CD8-positive, alpha-beta memory T cell (primary cell): ENCODE measurements at places on chromosomes 16 and 17.

- no peak overlapping the region for H3K4me3 ChIP-seq
- H3K36me3 ChIP-seq = no peaks in the 10 kb centered on the region
- no peak for DNase-seq
- H3K4me1 ChIP-seq = peaks cover 12% of the 10 kb centered on the region
Observed at GRCh38 chr17:79923974-79924638, 84.9 kb upstream of the CBX4 start.

GRCh38 chr16:68506331-68507053, 32.6 kb upstream of the ZFP90 start:
- H3K27me3 ChIP-seq = no peaks in the 10 kb centered on the region
- no peaks in the 10 kb centered on the region for H3K36me3 ChIP-seq
- H3K27ac ChIP-seq = no peak overlapping the region
- no peak overlapping the region for H3K4me3 ChIP-seq
- H3K4me1 ChIP-seq = peaks cover 4% of the 10 kb centered on the region

DNA sequence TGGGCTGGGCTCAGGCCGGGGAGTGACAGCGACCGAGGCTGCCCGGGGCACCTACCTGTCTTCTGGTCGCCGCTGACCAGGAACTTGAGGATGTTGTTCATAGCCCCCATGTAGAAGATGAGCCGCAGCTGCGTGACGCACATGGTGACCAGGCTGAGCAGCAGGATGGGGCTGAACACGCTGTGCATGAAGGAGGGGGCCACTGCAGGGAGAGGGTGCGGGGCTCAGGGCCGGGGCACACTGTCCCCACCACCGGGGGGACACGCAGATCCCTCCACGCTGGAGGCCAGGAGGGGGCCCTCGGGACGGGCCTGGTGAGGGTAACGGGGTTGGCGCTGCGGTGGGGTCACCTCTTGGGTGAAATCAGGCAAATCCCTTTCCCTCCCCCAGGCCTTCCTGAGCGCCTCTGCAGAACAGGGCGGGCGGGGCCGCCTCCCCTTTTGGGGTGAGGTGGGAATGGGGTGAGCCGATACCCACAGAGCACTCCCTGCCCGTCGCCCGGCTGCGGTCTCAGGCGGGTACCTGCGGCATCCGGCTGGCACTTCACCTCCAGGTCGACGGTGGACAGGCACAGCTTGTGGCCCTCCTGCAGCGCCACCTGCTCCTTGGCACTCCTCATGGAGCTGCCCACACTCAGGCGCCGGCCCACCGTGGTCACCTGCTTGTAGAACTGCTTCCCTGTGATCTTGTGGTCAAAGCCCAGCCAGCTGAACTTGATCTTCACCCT, 28.3 kb upstream of the PITPNA start:
- H3K4me1 ChIP-seq = no peaks in the 10 kb centered on the region
- no peak overlapping the region for H3K4me3 ChIP-seq
- no peaks in the 10 kb centered on the region for H3K36me3 ChIP-seq

GRCh38 chr17:1147664-1148063, 32.1 kb downstream of the ABR start:
- no peak overlapping the region for H3K4me3 ChIP-seq
- DNase-seq = no peak
- H3K27me3 ChIP-seq = no peaks in the 10 kb centered on the region
- no peaks in the 10 kb centered on the region for H3K4me1 ChIP-seq

GRCh38 chr17:78790552-78790951, 8.5 kb upstream of the CYTH1 start:
- peaks cover 63% of the 10 kb centered on the region for H3K4me1 ChIP-seq
- no peak for DNase-seq
- H3K27ac ChIP-seq = no peak overlapping the region

DNA sequence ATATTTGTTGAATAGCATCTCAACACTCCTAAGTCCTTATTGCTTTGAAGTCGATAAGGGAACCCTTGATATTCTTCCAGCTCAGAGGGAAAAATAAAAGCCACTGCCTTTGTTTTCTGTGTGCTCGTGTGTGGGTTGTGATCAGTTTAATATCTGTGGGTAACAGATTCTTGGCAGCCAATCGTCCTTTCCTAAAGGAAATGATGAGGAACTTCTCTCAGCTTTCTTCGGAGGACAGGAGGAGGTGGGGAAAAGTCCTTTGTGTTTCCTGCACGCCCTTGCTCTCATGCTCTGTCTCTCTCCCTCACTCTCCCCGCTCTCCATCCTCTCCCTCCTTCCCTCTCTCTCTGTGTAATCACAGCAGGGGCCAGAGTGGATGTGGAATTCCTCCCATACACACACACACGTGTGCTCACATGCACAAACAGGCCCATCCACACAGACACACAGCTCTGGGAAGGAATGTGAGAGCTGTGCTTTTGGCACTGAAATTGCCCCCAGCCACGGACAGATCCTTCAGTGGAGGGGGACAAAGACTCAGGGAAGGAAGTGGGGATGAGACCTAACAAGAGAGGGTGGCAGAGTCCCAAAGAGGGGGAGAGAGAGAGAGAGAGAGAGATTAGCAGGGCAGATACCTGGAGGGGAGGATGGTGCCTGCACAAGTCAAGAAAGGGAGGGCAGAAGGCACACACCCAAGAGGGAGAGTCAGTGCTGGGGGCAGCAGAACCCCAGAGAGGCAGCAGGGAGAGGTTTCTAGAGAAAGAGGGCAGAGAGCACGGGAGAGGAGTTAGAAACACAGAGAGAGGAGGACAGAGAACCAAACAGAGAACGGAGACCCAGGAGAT, 83.5 kb upstream of the PLCG2 start:
- no peak overlapping the region for H3K4me3 ChIP-seq
- H3K36me3 ChIP-seq = peaks cover 17% of the 10 kb centered on the region
- H3K27ac ChIP-seq = no peak overlapping the region

- no peaks in the 10 kb centered on the region for H3K4me1 ChIP-seq
- H3K36me3 ChIP-seq = no peaks in the 10 kb centered on the region
- no peaks in the 10 kb centered on the region for H3K27me3 ChIP-seq
- no peak overlapping the region for H3K27ac ChIP-seq
- no peak overlapping the region for H3K4me3 ChIP-seq
- DNase-seq = no peak
Observed at GRCh38 chr17:65190467-65191097, 53.4 kb downstream of the RGS9 start.

DNA sequence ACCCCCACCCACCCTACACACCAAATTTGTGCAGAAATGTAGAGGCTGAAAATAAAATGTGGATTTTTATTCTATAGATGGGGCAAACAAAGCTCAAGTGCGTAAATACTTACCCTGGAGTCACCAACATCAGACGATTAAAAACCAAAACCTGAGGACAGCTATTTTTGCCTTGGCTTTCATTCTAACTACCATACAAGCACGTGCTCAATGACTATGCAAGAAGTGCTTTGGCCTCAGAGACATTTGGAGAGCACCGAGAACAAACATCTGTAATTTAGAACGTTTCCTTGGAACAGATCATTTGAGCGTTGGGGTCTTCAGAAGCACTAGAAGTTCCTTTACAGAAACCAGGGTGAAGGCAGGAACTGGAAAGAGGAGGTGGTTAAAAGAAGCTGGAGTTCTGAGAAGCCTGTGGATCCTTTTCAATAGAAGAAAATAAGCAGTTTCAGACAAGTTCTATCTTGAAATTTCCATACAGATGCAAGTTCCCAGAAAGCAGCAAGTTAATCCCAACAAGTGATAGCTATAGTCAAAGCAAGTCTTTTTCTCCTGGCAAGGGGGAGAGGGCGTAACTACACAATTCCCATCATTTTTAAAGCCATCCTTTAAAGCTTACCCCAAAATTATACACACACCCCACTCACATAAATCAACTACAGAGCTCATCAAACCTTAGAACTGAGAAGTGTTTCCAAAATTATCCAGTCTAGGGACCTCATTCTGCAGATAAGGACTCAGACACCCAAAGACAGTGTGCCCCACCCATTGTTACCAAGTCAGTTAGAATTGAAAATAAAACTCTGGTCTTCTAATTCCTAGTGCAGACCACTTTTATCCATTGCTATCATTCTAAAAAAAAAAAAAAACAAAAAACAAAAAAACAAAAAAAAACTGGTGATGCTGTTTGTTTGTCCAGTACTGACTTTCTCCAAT, 29.6 kb upstream of the CDRT4 start:
- H3K36me3 ChIP-seq = no peaks in the 10 kb centered on the region
- H3K27ac ChIP-seq = no peak overlapping the region
- H3K4me3 ChIP-seq = no peak overlapping the region
- no peaks in the 10 kb centered on the region for H3K27me3 ChIP-seq
- DNase-seq = no peak

GRCh38 chr17:549177-550040, 165.2 kb downstream of the VPS53 start:
- H3K27me3 ChIP-seq = no peaks in the 10 kb centered on the region
- no peak overlapping the region for H3K27ac ChIP-seq
- peaks cover 13% of the 10 kb centered on the region for H3K36me3 ChIP-seq
- no peaks in the 10 kb centered on the region for H3K4me1 ChIP-seq
- H3K4me3 ChIP-seq = no peak overlapping the region

DNA sequence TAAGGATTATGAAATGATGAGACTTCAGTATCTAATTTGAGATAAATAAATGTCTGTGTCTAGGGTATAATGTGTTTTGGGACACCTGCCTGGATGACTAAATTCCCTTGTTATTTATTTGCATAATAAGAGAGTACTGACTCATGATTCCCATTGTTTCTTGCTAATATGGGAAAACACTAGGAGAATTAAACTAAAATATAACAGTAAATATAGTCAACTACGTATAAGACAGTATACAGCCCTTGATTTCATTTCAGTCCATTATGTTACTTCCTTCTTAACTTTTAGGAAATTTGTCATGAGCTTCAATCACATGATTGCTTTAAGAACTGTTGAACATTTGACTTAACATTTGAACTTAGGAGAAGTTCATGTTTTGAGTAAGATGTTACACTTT, 62.4 kb downstream of the VMP1 start:
- H3K27ac ChIP-seq = no peak overlapping the region
- no peaks in the 10 kb centered on the region for H3K27me3 ChIP-seq
- H3K4me3 ChIP-seq = no peak overlapping the region

DNA sequence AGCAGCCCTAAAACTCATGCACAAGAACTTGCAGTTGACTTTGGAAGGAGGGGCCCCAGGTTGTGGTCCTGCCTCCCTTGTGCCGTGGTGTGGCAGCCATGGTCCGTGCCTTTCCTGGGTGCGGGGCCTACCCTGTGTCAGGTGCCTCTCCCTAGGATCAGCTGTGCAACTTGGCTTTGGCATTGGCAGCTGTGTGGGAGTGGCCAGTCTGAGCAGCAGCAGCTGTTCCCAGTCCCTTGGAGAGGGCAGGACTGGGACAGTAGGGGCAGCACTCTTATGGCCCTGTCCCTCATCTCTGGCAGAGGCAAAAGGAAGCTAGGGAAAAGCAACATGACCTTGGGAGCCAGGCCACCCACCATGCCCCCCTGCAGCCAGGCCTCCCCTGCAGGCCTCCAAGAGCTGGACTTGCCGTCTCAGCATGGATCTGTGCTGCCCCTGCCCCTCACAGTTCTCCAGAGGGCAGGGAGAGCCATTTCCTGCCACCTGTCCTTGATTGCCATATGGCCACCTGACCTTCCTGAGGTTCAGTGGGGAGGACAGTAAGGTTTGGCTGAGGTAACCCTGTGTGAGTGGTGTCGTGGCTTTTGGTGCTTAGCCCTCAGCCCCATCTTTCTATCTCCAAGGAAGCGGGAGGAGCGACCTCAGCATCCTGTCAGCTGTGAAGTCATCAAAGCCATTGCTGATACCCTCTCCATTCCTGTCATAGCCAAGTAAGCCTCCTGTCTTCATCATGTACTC, 15.5 kb upstream of the NFATC3 start:
- H3K4me3 ChIP-seq = peak overlapping the region; percentile 6
- H3K27ac ChIP-seq = no peak overlapping the region
